ENCODE measurements at places on chromosomes 5 and 9. TPM values are rescaled to one million over a fixed set of nuclear protein-coding genes. Genes with fewer than 3 reads are reported as not detected.

- no peak for DNase-seq
These were observed 59.8 kb downstream of the FOXD1 start for GRCh38 chr5:73388740-73389139.

N4BP3 gene
- total RNA-seq = 0.43 TPM

DNA sequence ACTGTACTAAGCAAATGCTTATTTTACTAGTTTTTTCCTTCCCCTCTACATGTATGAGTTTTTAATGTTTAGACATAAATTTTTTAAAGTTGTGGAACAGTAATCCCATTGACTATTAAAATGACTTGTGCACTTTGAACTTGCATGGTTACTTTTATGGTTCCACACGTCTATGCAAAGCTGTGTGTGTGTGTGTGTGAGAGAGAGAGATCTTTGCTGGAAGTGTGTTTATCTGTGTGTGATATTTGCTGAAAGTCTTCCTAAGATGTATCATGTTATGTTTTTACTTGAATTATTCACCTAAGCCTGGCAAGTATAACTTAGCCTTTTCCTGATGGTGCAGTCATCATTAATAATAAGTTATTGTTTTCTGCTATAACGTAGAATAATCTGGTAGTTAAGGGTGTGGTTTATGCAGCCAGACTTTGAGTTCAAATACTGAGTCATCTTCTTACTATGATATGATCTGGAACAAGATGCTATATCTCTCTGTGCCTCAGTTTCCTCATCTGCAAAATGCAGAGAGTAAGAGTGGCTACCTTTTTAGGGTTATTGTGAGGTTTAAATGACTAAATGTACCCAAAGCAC, 138.6 kb downstream of the SMARCA2 start:
- DNase-seq = no peak

DNA sequence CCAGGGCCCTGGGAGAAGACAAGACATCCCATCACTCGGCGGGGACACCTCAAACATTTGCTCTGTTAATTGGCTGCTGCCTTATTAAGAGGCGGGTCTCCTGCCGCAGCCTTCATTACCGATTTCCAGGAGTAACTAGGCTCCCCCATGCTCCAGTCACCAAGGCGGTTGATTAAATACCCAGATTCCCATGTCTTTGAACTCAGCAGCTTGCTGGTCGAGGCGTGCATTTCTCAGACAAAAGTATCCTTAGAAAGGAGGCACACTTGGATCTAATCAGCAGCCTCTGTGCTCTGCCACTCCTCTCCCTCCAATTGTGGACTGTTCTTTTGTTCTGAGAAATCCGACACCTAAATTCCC, 228.8 kb downstream of the FSTL4 start:
- DNase-seq = no peak

PCDHGA7 gene
- total RNA-seq = 3.5 TPM

GRCh38 chr5:98308960-98309359, 464.5 kb upstream of the RGMB start:
- peak; percentile 12 for DNase-seq

MCC gene
- 25.4 TPM for total RNA-seq

GRCh38 chr5:28707706-28708105, 1669.3 kb upstream of the CDH9 start:
- DNase-seq = no peak

GRCh38 chr5:81505672-81506071, 111.7 kb upstream of the ACOT12 start:
- peak; percentile 23 for DNase-seq

DNA sequence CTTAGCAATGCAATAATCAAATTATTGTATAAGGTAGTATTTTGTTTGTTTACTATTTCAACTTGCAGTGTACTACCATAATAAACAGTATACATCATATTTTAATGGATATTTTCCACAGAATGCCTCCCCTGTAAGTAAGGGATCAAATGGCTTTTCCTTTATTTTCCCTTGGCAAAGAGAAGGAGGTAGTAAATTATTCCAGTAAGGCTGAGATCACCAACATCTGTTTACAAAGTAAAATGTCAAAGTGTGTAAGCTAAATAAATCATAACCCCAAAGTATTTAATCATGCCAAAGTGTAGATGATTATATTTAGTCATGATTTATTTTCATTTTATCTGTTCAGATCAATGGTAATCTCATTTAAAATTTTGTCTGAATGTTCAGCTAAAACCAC, 537.6 kb downstream of the PRDM9 start:
- DNase-seq = no peak

- DNase-seq = no peak
These were observed 205.7 kb downstream of the CDK5RAP2 start for GRCh38 chr9:120374239-120374638.

MYMK gene
- not detected for total RNA-seq

RPL7A gene
- 1,997 TPM for total RNA-seq

DNA sequence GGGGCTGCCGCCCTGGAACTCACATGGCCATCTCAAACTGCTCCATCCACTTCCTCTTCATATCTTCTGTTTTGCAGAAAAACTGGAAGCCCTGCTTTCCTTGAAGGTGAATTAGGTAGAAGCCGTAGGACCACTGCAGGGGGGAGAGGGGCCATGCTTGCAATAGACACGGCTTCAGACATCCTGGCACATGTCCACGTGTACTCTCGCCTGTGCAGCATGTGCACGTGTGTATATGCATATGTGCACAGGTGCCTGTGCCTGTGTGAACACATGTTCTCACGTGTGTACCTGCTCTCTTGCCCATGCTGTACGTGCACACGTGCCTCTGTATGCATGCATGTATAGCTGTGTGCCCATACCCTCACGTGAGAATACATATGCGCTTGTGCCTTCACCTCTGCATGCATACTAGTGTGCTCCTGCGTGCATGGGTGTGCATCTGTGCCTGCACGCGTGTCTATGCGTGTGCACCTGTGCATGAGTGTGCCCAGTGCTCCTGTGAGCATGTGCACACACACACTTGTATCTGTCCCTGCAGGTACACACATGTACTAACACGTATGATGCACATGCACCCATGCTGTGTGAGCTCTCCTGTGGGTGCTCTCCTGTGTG, 47.7 kb upstream of the SARDH start:
- no peak for DNase-seq

PCDHB15 gene
- total RNA-seq = under 0.01 TPM

DNA sequence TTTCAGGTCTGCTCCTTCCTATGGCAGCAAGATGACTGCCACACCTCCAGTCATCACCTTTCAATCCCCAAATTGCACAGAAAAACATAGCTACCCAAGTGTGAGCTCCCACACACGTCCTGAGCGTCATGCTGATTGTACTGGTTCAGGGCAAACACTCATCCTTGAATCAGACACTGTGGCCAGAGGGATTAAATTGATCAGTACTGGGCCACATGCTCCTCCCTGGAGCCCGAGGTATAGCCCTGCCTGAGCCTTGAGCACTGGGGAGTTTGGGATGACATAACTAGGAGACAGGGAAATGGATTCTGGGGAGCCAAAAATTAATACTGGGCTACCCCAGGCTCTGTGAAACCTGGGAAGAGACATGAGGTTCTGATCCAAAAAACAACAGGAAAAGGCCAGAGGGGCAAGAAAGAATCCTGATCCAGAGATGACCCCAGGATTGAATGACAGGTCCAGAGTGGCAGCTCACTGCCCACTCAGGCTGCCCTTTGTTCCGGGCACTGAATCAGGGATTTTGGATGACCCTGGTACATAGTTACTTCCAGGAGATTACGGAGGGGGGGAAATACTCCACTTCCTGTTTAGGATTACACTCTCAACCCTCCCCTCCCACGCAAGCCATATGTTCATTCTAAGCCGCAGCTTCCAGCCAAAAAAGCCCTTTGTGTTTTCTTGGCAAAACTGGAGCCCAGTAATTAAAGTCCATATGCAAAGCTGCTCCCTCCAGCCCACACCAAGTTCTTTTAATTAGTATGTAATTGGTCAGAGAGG, 141.6 kb upstream of the SPRY4 start:
- DNase-seq = peak; percentile 59

DNA sequence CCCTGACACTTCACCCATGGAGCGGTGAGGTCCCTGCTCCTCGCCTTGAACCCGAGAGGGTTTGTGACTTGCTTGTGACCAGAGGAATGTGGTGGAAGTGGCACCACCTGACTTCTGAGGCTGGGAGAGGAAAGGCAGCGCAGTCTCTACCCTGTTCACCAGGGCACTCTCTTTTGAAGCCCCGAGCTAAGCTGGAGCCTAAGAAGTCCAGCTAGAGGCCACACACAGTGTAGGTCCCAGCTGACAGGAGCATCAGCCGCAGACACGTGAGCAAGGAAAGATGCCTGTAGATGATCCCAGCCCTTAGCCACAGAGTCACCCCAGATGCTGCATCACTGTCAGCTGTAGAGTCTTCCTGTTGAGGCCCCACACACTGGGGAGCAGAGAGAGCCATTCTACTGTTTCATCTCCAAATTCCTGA, 1.7 kb upstream of the ANGPTL2 start:
- DNase-seq = no peak

PCDHB16 gene
- total RNA-seq = under 0.01 TPM

RASGEF1C gene
- total RNA-seq = not detected

- no peak for DNase-seq
These were observed 24.0 kb downstream of the CDKN2A start for GRCh38 chr9:21969951-21970799.

DNA sequence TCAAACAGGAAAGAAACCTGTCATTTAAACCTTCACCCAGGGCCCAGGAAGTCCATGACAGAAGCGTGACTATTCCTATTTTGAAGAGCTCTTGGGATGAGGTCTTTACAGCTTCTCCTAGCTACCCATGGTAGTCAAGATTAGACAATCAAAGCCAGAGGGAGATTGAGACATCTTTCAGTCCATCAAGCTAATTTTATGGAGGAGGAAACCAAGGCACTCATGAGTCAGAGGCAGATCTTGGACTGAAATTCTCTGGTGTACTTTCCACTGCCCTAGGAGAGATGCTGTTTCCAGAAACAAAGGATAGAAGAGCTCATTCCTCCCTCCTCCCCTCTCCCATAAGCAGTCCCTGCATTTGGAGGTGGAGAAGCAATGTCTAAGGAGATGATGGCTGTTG, 9.2 kb downstream of the TNFSF8 start:
- no peak for DNase-seq

DNA sequence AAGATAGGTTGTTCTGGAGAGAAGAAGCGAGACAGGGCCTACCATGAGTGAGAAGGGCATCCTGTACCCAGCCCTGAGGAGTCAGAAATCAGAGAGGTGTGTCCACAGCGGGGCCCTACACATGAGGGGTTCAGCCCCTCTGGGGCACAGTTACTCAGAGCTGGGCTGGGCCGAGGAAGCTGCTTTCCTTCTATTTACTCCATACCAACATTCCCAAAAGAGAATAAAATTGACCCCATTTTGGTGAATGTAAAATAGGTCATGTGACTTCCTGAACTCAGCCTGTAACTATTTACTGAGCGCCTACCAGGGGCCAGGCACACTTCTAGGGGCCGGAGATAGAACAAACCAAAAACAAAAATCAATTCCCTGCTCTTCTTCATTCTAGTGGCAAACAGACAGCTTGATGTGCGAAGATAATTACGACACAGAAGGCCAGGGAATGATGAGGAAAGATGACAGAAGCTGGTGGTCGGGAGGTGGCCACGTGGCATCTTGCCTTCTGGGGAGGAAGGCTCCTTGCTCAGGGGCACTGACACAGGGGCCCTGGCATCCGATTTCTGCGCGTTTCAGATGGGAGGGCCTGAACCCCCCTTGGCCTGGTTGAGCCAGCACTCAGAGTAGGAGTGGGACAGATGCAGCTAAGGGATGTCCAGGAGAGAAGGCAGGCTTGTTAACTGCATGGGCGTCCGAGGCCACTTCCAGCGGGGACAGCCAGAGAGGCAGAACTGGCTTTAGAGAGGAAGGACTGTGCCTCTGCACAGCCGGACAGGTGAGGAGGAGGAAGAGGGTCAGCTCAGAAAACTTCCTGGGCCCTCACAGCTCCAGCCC, 121.8 kb downstream of the NSG2 start:
- DNase-seq = no peak

GRCh38 chr5:141514330-141515133, 25.7 kb downstream of the PCDHGC5 start:
- peak; percentile 54 for DNase-seq
